ENCODE measurements at places on chromosomes 7 and 10.

DNA sequence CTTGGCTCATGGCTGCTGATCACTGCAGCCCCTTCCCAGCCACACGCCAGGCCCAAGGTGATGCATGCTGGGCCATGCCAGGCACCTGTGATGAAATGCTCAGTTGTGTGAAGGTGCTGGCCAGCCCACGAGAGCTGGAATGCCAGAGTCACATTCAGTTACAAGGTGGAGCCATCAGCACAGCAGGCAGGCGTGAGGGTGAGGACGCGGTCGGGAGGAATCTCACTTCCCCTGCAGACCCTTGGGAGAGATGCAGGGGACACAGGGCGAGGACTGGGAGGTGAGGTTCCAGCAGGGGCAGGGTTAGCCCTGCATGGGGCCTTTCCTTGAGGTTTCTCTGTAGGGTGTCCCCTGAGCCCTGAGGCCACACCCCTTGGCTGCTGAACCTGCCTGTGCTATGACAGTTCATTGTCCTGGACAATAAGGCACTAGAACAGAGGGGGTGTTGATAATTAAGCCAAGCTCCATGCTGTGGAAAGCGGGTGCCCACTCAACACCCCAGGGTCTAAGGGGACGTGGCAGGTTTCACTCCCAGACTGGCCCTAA lies 82.4 kb downstream of the ADARB2 start:
- H3K4me3 ChIP-seq = no peak overlapping the region
- H3K36me3 ChIP-seq = no peaks in the 10 kb centered on the region
- H3K4me1 ChIP-seq = peaks cover 20% of the 10 kb centered on the region
- no peak for DNase-seq
- no peak overlapping the region for H3K27ac ChIP-seq

GRCh38 chr7:138565451-138566114 lies 105.5 kb downstream of the TRIM24 start:
- no peak for DNase-seq
- H3K27me3 ChIP-seq = no peaks in the 10 kb centered on the region
- H3K4me1 ChIP-seq = no peaks in the 10 kb centered on the region
- peaks cover 90% of the 10 kb centered on the region for H3K36me3 ChIP-seq

- no peaks in the 10 kb centered on the region for H3K36me3 ChIP-seq
- peaks cover 3% of the 10 kb centered on the region for H3K27me3 ChIP-seq
- no peak overlapping the region for H3K4me3 ChIP-seq
- no peaks in the 10 kb centered on the region for H3K4me1 ChIP-seq
- no peak for DNase-seq
Measured at GRCh38 chr10:78777466-78777865, 291.3 kb upstream of the ZMIZ1 start.

DNA sequence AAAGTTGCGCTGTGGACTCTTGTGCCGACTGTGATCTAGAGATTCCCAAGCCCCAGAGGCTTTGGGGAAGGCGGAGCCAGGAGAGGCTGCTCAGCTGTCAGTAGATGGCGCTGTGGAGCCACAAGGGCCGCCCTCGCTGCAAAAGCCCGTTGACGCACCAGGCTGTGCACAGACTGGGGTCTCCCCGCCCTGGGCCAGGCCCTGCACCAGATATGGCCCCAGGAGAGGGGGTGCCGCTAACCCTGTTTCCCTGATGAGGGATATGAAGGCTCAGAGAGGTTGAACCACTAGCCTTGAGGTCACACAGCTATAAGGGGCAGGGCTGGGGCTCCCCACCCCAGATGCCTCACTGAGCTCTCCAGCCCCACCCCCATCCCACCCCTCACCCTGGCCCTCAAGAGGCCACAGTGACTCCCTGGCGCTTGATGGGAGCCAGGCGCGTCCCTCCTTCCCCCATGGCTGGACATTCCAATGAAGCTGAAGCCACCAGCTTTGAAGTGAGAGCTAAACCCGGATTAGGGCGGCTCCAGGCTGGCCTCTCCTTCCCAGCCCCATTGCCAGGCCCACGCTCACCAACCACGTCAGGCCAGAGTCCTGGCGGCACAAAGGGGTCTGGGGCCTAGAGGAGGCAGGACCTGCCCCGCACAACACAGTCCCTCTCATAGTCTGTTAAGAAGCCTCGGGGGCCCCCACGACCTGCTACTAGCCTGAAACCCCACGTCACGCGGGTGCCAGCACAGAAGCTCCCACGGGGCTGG lies 26.4 kb downstream of the MYL10 start:
- no peak overlapping the region for H3K4me3 ChIP-seq
- H3K27ac ChIP-seq = no peak overlapping the region
- DNase-seq = peak; percentile 59

DNA sequence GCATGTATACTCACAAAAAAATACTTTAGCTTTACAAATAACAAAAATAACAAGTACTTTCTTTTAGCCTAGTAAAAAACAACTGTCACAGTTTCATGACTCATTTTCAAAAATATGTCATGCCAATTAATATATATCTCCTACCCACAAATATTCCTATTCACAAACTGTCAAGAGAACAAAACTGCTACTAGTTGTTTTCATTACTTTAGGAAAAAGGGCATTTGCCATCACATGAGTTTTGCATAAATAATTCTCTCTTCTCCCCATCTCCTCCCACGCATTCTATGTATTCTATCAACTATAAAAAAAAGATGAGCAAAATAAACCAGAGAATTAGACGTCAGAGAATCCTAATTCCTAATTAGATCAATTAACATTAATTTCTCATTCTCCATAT lies 87.6 kb downstream of the PIP4K2A start:
- no peaks in the 10 kb centered on the region for H3K27me3 ChIP-seq
- H3K4me3 ChIP-seq = peak overlapping the region; percentile 46
- H3K4me1 ChIP-seq = peaks cover 93% of the 10 kb centered on the region
- peaks cover 5% of the 10 kb centered on the region for H3K36me3 ChIP-seq
- peak overlapping the region; percentile 85 for H3K27ac ChIP-seq

DNA sequence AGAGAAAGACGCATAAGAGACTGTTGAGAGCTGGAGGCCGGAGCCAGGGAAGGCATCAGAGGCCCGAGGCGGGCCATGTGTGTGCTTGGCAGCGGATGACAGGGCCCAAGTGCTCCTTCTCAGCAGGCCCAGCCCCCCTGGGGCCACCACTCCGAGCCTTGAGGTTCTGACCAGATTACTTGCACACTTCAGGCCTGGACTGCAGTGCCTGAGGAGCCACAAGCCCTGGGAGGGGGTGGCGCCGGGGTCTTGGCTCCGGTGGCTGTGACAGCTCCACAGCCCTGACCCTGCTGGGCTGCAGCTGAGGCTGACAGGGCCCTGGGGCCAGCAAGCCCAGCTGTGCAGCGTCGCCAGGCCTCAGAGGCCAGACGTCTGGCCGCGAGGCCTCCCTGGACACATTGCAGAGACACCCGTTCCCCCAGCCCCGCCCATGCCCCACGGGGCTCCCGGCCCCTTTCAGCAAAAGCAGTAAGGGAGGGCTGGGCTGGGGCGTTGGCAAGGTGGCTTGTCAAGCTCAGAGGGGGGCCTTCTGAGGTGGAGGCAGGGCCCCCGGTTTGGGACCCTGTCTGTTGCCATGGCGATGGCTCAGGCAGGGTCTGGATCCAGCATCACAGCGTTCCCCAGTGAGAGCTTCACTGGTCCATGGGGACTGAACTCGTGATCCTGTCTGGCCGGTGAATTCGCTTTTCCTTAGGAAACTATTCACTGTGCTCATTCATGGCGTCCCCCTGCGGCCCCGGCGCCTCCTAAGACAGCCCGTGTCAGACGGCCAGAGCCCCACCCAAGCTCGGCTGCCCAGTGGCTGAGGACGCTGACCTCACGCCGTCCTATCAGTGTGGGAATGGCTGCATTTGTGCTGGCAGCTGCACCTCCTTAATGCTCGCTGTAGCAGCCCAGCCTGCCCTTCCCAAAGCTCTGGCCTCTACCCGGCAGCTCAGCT lies 5.7 kb downstream of the ELN start:
- no peak overlapping the region for H3K27ac ChIP-seq
- H3K27me3 ChIP-seq = peaks cover 22% of the 10 kb centered on the region
- H3K4me1 ChIP-seq = peaks cover 6% of the 10 kb centered on the region
- H3K4me3 ChIP-seq = no peak overlapping the region

GRCh38 chr7:98868450-98868849 lies 1.4 kb downstream of the TMEM130 start:
- H3K4me1 ChIP-seq = peaks cover 20% of the 10 kb centered on the region
- H3K4me3 ChIP-seq = no peak overlapping the region
- H3K36me3 ChIP-seq = no peaks in the 10 kb centered on the region
- H3K27ac ChIP-seq = no peak overlapping the region
- H3K27me3 ChIP-seq = peaks cover 5% of the 10 kb centered on the region
- DNase-seq = no peak

DNA sequence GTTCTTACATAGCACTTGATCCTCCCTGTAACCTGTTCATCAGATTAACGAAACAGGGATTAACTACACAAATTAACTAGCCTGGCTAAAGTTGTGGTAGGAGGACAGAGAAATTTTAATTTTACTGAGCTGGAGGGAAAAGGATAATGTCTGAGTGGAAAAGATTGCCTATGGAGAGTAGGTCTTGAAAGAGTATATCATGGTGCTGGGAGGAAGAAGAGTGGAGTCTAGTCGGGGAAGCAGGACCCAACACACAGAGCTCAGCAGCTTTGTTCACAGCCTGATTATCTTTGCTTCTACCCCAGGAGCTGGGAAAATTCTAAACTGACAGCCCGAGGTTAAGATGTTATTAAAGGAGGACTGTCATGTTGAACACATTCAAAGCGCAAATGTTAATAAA lies 6.1 kb upstream of the KDM7A start:
- peaks cover 1% of the 10 kb centered on the region for H3K27me3 ChIP-seq
- H3K4me3 ChIP-seq = no peak overlapping the region
- no peaks in the 10 kb centered on the region for H3K36me3 ChIP-seq
- no peak for DNase-seq

- no peak overlapping the region for H3K27ac ChIP-seq
- H3K4me3 ChIP-seq = no peak overlapping the region
- H3K4me1 ChIP-seq = peaks cover 7% of the 10 kb centered on the region
- H3K27me3 ChIP-seq = no peaks in the 10 kb centered on the region
- no peaks in the 10 kb centered on the region for H3K36me3 ChIP-seq
- DNase-seq = no peak
Measured at GRCh38 chr7:65444899-65445823, 71.5 kb downstream of the ZNF92 start.

- peaks cover 3% of the 10 kb centered on the region for H3K36me3 ChIP-seq
- peak; percentile 98 for DNase-seq
- peak within 1 kb of the TSS; percentile 92 for H3K27ac ChIP-seq
- H3K4me3 ChIP-seq = peak within 1 kb of the TSS; percentile 88
- H3K4me1 ChIP-seq = peaks cover 85% of the 10 kb centered on the region
Measured at GRCh38 chr10:71773221-71773971, at the start of gene VSIR. TSS of gene VSIR (minus strand) at chr10:71773520. CDS start at chr10:71773439, 81 bp downstream.

- H3K27me3 ChIP-seq = no peaks in the 10 kb centered on the region
- no peaks in the 10 kb centered on the region for H3K4me1 ChIP-seq
- no peak overlapping the region for H3K27ac ChIP-seq
- H3K4me3 ChIP-seq = no peak overlapping the region
- H3K36me3 ChIP-seq = no peaks in the 10 kb centered on the region
Measured at GRCh38 chr10:64846700-64847099, 1325.5 kb downstream of the REEP3 start.

GRCh38 chr7:80608336-80608735 lies 30.1 kb upstream of the CD36 start:
- H3K4me1 ChIP-seq = no peaks in the 10 kb centered on the region
- H3K27ac ChIP-seq = no peak overlapping the region
- DNase-seq = no peak
- H3K36me3 ChIP-seq = no peaks in the 10 kb centered on the region

DNA sequence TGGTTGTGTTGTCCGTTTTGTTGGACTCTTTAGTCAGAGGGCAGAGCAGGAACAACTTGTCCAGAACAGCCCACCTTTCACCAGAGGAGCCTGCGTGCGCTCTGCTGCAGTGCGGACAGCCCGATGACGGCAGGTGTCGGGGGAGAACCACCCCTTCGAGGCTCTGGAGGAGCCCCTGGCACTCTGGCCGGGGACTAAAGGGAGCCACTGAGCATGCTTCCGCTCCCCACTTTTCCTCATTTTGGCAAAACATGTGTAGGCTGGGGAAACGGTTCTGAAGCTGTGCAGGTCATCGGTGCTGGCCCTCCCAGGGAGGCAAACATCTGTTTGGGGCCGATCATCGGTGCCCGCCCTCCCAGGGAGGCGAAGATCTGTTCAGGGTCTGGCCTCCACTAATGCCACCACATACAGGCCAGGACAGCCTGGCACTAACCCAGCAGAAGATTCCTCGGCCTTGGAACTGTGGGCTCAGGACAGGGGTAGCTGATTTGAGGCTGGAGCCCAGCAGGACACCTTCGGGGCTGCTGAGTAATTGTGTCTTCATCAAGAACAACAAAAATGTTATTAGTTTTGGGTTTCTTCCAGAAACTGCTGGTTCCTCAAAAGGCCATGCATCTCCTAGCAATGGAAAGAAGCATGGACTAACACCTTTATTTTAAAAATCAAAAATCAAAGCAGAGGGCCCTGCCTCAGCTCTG lies 124.4 kb upstream of the TCERG1L start:
- no peak overlapping the region for H3K27ac ChIP-seq
- peaks cover 4% of the 10 kb centered on the region for H3K27me3 ChIP-seq
- H3K4me3 ChIP-seq = no peak overlapping the region

DNA sequence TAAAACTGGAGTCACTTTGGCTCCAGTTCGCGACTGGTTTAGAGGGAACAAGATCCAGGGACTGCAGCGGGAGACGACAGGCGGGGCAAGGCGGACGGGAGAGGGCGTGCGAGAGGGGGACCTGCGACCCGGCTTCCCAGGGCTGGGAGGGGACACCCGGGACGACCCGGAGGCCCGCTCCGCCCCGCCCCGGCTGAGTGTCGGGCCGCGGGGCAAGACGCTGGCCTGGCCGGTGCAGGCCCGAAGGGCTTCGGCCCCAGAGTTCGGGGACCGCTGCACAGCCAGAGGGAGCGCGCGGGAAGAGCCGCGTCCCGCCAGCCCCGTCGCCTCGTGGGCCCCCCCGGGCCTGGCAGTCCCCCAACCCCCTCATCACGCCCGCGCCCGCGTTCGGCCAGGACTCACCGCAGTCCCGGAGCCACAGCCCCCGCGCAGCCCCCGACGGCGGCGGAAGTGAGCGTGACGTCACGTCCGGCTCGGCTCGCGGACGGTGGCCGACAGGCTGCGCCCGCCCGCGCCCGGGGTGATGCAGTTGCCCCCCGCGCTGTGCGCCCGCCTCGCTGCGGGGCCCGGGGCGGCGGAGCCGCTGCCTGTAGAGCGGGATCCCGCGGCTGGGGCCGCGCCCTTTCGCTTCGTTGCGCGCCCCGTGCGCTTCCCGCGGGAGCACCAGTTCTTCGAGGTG lies at the start of the genes TUBGCP2 and ZNF511:
Gene TUBGCP2 (minus strand): TSS at position 452 of the 679 bp plus-strand sequence. CDS start 5,931 bp downstream, outside the sequence.
Gene ZNF511 (plus strand): TSS at position 494 of the 679 bp plus-strand sequence. CDS start 30 bp downstream, at position 524.
- H3K36me3 ChIP-seq = peaks cover 45% of the 10 kb centered on the region
- peak within 1 kb of the TSS; percentile 96 for H3K27ac ChIP-seq
- peaks cover 33% of the 10 kb centered on the region for H3K4me1 ChIP-seq

- H3K27me3 ChIP-seq = no peaks in the 10 kb centered on the region
- no peaks in the 10 kb centered on the region for H3K4me1 ChIP-seq
- H3K36me3 ChIP-seq = peaks cover 8% of the 10 kb centered on the region
- DNase-seq = no peak
- H3K27ac ChIP-seq = no peak overlapping the region
- H3K4me3 ChIP-seq = no peak overlapping the region
Measured at GRCh38 chr7:157551325-157552070, 214.7 kb downstream of the DNAJB6 start.

- no peaks in the 10 kb centered on the region for H3K36me3 ChIP-seq
- no peak overlapping the region for H3K27ac ChIP-seq
- H3K4me3 ChIP-seq = no peak overlapping the region
- DNase-seq = no peak
- H3K27me3 ChIP-seq = no peaks in the 10 kb centered on the region
Measured at GRCh38 chr7:70506434-70506833, 625.5 kb upstream of the GALNT17 start.

GRCh38 chr7:133556553-133556952 lies 303.7 kb downstream of the EXOC4 start:
- H3K36me3 ChIP-seq = no peaks in the 10 kb centered on the region
- H3K27ac ChIP-seq = no peak overlapping the region
- H3K27me3 ChIP-seq = no peaks in the 10 kb centered on the region
- no peak for DNase-seq

Data from activated B cell treated with CpG ODN at 0.5 μM for 24 hours (primary cell).